ENCODE measurements at places on chromosomes 12 and 14.

- no peak for DNase-seq
These were observed 358.7 kb downstream of the MED13L start for GRCh38 chr12:115918763-115919162.

- no peak for DNase-seq
These were observed 3.7 kb upstream of the AQP6 start for GRCh38 chr12:49969027-49969426.

DNA sequence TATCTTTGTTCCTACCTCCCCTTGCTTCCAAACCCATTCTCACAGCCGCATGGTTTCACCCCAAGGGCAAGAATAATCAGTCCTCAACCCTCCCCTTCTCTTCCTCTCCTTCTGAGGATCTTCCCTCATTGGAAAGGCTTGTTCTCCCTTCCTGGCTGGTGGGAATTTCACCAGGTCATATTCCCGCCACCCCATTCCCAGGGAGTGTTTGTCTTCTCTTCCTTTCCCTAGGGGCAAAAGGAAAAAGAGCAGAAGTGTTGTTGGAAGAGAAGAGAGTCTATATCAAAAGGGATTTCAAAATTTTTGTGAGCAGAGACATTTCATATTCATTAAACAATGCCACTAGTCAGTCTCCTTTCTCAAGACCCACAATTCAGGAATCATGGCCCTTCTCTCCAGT is 176.9 kb downstream of the ANO2 start:
- no peak for DNase-seq

DNA sequence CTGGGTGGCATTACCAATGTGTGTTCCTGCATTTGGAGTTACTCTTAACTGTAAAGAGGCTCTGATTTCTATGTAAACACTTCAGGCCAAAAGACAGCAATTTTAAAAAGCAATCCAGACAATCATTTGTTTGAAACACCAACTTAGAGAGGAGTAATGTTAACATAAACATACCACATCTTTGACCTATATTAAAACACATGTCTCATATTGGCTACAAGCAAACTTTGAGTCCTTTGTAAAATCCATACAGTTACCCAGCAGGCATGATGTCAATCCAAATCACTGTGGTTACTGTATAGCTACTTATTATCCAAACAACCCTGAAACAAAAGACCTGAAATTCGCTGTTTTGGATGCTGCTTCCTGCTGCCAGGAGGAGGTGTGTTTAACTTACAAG is 7.5 kb upstream of the G2E3 start:
- DNase-seq = no peak

GRCh38 chr14:34064349-34064748 is 113.5 kb upstream of the EGLN3 start:
- no peak for DNase-seq

- no peak for DNase-seq
These were observed 518.5 kb downstream of the SOX5 start for GRCh38 chr12:23431006-23431405.

DNA sequence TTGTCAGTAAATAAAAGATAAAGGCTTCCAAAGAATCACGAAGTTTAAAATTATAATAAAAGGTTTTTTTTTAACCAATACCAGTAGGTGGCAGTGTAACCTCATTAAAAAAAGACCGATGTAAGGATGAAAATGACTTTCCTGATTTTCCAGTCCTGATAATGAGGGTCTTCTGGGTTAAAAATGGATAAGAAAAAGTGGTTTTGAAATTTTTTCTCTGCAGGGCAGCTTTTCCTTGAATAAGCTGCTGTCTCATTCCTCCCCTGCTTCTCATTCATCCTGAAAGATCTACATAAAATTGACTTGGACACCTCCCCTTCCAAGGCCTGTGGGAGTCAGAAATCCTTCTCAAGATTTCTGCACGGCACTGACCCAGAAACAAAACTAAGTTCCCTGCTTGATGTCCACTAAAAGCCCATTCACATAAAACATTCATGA is 58.9 kb upstream of the FBXO33 start:
- DNase-seq = no peak

DNA sequence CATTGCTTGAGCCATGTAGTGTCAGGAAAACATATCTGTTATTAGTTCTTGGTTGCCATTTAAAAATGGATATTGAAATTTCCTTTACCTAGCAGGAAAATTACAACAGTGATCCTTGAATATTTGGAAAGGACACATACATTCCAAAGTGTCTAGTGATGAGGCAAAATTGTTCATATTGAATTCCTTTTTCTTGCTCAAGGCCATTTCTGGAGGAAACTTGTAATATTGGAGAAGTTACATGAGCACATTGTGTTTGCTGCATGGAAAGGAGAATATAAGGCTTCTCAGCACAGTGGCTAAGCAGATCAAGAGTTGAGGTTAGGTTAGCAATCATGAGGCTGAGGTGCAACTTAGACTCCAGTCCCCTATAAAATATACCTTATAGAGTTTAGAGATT is 121.9 kb downstream of the PDE3A start:
- DNase-seq = no peak

DNA sequence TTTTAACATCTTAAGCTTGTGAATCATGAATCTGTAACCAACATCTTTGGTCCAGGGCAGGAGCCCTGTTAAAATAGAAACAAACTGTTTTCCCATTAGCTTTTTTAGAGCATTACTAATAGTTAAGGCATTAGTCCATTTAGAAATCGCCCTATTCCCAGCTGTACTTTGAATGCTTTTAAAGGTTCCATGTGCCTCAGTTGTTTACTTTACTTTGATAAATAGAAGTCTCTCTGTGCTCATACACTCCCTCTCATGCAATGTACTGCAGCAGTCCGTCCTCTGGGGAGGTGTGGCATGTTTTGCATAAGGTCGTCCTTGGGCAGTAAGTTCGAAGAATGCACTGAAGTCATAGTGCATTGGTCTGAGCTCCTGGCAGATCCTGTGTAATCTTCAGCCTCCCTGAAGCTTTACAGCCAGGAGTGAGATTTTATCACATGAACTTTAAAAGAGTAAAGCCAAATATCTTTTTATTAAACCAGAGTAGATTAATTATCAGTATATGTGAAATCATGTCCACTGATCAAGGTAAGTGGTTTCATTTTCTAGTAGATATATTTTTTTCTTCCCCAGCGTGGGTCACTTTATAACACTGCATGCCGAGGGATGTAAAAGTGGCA is 134.7 kb downstream of the FGD4 start:
- DNase-seq = no peak

GRCh38 chr12:68001486-68002466 is 12.5 kb downstream of the IFNG-AS1 start:
- no peak for DNase-seq

GRCh38 chr12:123860377-123860776 is 98.3 kb downstream of the DNAH10 start:
- DNase-seq = no peak

- no peak for DNase-seq
These were observed 41.6 kb upstream of the LRIG3 start for GRCh38 chr12:58961906-58962305.

DNA sequence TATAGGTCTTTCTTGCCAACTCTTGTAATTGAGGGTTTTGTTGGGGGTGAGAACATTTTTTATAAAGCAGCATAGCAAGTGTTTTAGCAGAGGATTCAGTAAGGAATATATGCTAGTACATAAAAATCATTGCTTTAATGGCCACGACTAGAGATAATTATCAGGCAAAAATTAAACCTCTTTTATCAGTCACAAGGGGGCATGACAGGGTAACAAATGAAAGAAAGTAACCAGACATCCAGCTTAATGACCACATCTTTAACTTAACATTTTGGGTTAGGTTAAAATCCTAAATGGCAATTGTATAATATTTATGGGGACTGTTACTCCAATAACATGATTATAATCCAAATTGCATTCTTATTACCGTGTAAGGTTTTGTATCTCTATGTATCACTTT is 119.6 kb downstream of the LRRIQ1 start:
- no peak for DNase-seq

DNA sequence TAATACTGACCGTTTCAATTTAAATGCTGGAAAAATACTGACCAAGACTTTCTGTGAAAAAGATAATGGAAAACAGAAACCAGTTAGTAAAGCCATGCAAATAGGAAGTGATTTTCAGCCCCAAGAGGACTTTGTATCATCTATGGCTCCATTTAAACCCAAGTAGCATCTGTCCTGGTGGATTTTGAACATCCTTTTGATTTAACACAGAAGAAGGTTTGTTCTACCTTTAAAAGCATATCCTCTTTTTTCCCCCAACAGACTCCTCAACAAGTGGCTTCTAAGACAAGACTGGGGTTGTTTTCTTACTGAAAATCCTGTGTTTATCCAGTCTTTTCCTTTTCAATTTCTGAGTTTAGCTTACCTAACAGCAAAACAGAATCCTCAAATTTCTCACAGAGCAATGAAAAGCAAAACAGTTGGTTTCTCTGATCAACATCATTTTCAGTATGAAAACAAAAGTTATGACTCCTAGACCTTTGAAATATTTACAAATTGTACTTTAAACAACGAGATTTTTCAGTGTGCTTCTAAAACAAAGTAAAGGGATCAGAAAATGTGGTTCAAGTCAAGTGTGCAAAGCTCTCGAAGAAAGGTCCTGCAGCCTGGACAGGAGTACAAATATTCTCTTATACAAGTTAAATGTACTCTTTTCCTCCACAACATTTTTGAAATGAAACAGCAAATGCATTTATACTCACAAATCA is 2.9 kb downstream of the PHLDA1 start:
- no peak for DNase-seq

DNA sequence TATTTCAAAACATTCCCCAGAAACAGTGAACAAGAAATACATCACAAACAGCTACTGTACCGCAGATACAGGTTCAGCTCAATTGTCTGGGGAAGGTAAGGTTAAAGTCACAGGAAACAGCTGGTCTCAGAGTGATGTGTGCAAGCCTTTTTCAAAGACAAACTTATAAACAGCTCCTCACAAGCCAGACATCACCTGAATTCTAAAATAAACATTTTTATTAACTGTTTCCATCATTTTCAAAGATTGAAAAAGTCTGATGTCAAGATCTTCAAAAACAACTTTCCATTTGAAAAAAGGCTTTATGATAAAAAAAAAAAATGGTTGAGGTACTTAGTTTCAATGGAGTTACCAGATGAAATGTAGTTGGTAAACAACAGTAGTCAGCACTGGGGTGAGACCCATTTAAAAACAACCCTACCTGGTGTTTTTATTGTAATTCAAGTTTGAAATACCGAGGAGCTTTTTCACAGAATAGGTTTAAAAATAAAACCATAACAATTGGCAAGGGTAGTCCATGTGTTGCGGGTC is 4.0 kb downstream of the BTG1 start:
- DNase-seq = no peak

DNA sequence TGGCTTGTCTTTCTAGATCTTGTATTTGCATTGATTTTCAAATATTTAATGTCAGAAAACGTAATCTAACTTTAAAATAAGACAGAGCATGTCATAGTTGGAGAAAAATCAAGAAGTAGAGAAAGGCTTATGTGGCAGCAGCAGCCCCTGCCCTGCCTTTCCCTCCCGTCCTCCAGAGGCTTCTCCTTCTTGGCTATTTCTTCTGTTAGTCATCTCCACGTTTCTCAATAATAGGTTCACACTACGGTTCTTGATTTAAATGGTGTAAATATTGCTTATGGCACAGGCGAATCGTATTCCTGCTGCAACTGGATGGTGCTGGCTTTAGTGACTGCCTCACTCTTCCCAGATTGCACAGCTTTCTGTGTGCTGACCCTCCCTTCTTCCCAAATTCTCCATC is 42.8 kb downstream of the SLC8B1 start:
- no peak for DNase-seq

DNA sequence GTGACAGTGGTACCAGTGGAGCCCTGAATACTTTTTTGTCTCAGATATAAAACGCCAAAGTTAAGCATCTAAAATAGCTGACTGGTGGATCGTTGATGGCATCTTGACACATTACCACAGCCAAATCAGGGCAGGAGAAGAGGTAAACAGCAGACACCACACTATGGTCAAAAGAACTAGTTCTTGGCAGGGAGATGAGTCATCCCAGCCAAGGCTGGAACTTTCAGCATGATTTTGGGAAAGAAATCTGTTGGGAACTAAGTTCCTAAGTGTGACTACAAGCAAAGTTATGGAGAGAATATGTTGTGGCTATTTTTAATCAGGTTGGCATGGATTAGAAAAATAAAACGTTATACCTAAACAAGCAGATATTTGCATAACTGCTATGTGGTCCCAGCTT is 36.9 kb downstream of the LGR5 start:
- no peak for DNase-seq

GRCh38 chr12:122845865-122846621 is 10.8 kb downstream of the HIP1R start:
- DNase-seq = no peak

GRCh38 chr14:98227000-98227726 is 1044.8 kb downstream of the BCL11B start:
- DNase-seq = peak; percentile 59

DNA sequence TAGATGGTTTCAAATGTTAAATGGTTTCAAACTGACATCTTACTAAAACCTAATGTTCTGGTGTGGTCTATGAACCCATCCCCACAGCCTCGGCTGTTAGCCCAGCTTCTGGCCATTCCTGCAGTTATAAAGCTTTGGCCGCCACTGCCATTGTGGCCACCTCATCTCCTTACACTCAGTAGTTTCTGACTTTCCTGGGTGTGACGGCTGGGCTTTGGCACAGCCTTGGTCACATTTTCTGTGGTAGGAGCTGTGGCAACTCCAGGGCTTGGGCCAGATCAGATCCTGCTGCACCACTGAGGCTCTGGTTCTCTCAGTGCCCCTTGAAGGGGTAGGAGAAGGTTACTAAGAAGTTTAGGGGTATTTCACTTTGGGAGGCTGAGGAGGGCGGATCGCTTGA is 84.2 kb upstream of the STXBP6 start:
- no peak for DNase-seq

DNA sequence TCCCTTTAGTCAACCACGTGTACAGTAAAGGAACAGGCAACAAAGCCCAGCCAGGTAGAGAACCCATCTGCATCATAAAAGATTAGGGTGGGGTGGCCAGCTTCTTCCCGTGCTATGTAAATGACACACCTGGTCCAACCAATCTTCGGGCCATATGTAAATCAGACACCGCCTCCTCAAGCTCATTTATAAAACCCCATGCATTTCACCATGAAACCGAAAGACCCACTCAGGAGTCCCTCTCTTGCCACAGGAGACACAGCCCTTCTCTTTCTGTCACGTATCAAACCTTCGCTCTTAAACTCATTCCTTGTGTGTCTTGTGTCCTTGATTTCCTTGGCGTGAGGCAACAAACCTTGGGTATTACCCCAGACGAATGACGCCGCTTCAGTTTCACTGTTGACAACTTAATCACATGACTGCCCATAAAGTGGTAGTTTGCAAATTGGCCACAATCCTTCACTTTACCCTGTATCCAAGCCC is 59.8 kb upstream of the TBPL2 start:
- DNase-seq = no peak

DNA sequence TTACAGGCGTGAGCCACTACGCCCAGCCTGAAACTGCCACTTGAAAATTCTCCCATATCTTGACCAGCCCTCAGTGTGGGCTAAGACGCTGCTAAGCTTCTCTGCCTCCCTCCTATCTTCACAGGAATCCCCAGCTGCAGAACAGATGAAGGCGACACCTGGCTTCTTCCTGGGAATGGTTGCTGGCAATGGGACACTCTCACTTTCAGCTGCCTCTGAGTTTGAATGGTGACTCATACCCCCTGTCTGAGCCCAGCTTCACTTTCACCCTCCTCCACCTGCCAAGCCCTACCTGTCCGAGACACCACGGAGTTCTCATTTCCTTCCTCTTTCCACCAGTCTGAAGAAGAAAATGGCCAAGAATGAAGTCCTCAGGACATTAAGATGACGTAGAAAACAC is 18.3 kb upstream of the VASH1 start:
- DNase-seq = no peak

GRCh38 chr14:24677956-24678355 is 44.0 kb upstream of the GZMB start:
- DNase-seq = no peak

GRCh38 chr14:45633220-45633984 is 380.4 kb upstream of the MIS18BP1 start:
- DNase-seq = no peak

Measured in activated naive CD4-positive, alpha-beta T cell treated with Interleukin-2 at 50 U/mL for 16 hours (primary cell).